ENCODE measurements at places on chromosomes 13 and 19.

- peak; percentile 75 for DNase-seq
Observed at GRCh38 chr19:48724796-48725753, 5.5 kb upstream of the MAMSTR start.

DNA sequence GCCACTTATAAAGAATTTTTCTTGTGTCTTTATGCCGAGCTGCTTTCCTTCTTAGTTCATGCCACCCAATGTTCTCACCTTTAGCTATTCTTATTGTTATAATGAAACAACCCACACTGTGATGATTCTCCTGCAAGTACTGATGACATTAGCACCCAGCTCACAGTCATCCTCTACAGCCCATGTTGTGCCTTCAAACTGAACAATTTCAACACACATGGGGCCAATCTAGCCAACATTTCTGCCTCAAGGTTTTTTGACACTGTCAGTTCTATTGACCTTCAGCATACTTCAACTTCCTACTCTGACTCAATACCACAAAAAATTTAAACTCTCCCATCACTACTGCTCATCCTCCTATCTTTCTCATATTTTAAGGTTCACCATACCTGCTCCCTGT, 752.4 kb downstream of the FGF9 start:
- no peak for DNase-seq

DNA sequence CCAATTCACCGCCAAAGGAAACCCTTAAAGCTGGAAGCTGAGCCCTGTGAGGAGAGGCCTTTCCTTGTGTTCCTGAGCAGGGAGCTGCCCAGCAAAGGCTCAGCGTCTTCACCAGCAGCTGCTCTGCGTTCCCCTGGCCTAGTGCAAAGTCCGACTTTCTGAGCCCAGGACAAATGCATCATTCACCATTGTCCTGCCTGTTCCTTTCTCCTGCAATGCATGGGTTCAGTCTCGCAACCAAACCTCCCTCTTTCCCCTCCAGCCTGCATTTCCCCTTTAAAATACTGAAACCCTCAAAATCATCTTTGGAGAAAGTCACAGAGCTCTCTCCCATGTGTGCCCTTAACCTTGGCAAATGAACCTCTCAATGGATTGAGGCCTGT, 12.9 kb upstream of the TMEM255B start:
- DNase-seq, result no peak

DNA sequence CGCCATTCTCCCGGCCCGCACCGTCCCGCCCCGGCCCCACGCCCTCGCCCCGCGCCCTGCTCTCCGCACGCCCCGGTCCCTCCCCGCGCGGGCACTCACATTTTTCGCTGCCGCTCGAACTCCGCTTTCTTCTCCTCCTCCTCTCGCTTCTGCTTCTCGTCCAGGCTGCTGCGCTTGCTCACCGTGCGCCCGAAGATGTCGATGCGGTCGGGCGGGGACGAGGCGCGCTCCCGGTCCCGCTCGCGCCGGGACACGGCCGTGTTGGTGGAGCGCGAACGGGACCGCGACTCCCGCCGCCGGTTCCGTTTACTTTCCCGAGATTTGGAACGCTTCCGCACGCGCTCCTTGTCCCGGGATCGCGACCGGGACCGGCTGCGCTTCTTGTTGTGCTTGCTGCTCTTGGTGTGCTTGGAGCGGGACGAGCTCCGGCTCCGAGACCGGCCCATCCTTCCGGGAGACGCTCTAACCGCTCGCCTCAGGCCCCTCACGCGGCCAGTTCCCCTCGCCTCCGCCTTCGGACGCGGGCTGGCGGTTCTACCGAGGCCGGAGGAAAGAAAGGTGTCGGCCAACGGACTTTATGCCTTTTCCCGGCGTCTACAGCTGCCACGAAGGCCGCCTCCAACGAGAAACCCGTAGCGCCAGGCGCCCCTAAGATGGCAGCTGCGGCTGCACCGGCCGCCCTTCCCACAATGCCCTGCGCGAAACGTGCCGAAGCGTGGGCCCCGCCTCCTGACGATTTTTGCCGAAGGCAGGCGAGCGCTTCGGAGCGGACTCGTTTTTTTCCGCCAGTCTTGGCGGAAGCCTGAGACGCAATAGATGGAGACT, at the start of gene ARGLU1:
Gene ARGLU1 (minus strand): TSS at position 664 of the 825 bp plus-strand sequence. CDS start 218 bp downstream, at position 446.
- peak; percentile 97 for DNase-seq

DNA sequence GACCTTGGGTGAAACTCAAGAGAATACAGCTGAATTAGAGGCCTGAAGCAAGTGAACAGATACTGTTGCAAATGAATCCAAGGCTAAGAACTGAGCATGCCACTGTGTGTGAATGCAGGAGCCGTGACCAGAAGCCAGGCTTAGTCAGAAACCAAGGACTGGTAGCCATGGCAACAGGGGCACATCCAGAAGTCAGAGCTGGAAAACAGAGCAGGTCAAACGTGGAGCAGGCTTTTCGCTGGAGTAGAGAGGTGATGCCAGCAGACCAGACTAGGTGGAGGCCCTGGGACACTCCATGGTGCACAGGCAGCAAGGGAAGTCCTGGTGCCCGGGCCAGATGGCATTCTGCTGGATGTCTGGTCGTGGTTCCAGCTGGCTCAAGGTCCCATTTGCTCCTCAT, 564.1 kb downstream of the PCDH9 start:
- no peak for DNase-seq

DNA sequence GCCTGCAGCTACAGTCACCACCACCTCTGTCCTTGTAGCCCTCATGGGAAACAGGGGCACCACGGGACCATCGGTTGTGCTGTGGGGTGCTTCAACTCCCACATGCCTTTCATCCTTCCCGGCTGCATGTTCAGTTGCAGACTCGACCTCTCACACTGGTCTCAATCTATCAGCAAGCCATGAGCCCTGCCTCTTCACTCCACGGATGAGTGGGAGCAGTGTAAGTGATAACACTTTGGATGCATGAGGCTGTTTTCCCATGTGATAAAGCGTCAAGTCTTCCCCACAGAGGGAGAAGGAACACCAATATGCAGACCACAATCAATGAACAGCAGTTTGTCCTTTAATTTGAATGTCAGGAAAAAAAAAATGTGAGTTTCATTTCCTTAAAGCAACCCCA, 12.2 kb downstream of the SERP2 start:
- no peak for DNase-seq

All from heart left ventricle (tissue), 16 donors.